ENCODE measurements at places on chromosomes 6 and 20. TPM values are rescaled to one million over a fixed set of nuclear protein-coding genes. Genes with fewer than 3 reads are reported as not detected.

GRCh38 chr20:21266191-21266536 is 37.0 kb upstream of the XRN2 start:
- H3K36me3 ChIP-seq: peaks cover 3% of the 10 kb centered on the region
- no peak for DNase-seq
- no peaks in the 10 kb centered on the region for H3K4me1 ChIP-seq
- H3K27me3 ChIP-seq: no peaks in the 10 kb centered on the region
- H3K27ac ChIP-seq: no peak overlapping the region

DNA sequence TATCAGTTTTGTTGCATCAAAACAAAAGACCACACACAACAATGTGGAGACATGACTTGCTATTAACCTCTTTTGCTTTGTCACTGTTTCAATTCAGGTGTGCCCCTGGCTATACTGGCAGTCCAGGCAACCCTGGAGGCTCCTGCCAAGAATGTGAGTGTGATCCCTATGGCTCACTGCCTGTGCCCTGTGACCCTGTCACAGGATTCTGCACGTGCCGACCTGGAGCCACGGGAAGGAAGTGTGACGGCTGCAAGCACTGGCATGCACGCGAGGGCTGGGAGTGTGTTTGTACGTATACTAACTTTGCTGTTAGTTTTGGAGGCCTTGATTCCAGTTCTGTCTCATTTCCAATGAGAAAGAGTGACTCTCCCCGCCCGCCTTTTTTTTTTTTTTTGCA is 356.9 kb downstream of the ARHGAP18 start:
- H3K4me1 ChIP-seq: no peaks in the 10 kb centered on the region
- no peaks in the 10 kb centered on the region for H3K36me3 ChIP-seq
- no peak overlapping the region for H3K4me3 ChIP-seq

- peaks cover 7% of the 10 kb centered on the region for H3K36me3 ChIP-seq
- H3K4me1 ChIP-seq: peaks cover 2% of the 10 kb centered on the region
- H3K27ac ChIP-seq: peak overlapping the region; percentile 75
- peak overlapping the region; percentile 14 for H3K4me3 ChIP-seq
- DNase-seq: peak; percentile 70
- H3K27me3 ChIP-seq: no peaks in the 10 kb centered on the region
These were observed 146.9 kb downstream of the FUT9 start for GRCh38 chr6:96162711-96163120.

- H3K4me1 ChIP-seq: no peaks in the 10 kb centered on the region
- H3K36me3 ChIP-seq: no peaks in the 10 kb centered on the region
- DNase-seq: no peak
- H3K4me3 ChIP-seq: no peak overlapping the region
These were observed 13.0 kb upstream of the PFDN4 start for GRCh38 chr20:54194724-54195438.

WFDC2 gene
- 59.6 TPM for total RNA-seq
